Activated B cell treated with CpG ODN at 0.5 μM for 24 hours (primary cell): ENCODE measurements at places on chromosomes 5 and 9. TPM values are rescaled to one million over a fixed set of nuclear protein-coding genes. Genes with fewer than 3 reads are reported as not detected.

GRCh38 chr5:67286006-67286405 is 89.4 kb upstream of the CD180 start:
- H3K27ac ChIP-seq = no peak overlapping the region
- no peak for DNase-seq
- H3K27me3 ChIP-seq = peaks cover 2% of the 10 kb centered on the region
- no peaks in the 10 kb centered on the region for H3K36me3 ChIP-seq

DNA sequence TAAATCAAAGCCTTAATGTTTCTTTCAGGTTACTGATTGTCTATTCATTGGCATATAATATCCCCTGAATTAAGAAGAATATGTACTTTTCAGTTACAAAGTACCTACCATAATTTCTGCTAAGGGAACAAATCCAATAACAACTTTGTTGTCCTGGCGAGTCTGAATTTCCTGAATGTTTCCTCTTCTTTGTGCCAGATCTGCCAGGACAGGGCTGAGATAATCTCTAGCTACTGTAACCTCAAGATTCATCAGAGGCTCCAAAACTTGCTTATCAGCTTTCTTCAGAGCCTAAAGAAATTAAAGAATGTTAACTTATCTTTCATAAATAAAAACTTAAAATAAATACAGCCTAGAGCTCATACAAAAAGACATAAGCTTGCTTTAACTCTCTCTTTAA is 37.2 kb downstream of the HEXB start:
- DNase-seq = no peak
- H3K27me3 ChIP-seq = no peaks in the 10 kb centered on the region
- H3K4me3 ChIP-seq = no peak overlapping the region
- no peaks in the 10 kb centered on the region for H3K4me1 ChIP-seq

The IL4 gene
- not detected in 2 replicates for total RNA-seq

DNA sequence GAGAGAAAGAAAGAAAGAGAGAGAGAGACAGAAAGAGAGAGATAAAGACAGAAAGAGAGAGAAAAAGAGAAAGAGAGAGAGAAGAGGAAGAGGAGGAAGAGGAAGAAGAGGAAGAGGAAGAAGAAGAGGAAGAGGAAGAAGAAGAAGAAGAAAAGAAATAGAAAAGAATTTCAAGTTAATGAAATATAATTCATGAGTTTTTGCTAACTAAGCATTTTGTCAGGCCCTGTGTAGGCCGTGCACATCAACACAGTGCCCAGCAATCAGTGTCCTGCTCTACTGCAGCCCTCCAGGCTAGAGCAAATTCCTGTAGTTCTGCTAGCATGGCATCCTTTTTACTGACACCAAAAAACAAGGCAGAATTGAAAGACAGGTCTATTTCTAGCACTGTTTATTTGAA is 62.1 kb downstream of the PLPP1 start:
- peaks cover 6% of the 10 kb centered on the region for H3K4me1 ChIP-seq
- no peak overlapping the region for H3K27ac ChIP-seq
- H3K4me3 ChIP-seq = no peak overlapping the region
- H3K36me3 ChIP-seq = peaks cover 3% of the 10 kb centered on the region
- no peak for DNase-seq
- no peaks in the 10 kb centered on the region for H3K27me3 ChIP-seq

DNA sequence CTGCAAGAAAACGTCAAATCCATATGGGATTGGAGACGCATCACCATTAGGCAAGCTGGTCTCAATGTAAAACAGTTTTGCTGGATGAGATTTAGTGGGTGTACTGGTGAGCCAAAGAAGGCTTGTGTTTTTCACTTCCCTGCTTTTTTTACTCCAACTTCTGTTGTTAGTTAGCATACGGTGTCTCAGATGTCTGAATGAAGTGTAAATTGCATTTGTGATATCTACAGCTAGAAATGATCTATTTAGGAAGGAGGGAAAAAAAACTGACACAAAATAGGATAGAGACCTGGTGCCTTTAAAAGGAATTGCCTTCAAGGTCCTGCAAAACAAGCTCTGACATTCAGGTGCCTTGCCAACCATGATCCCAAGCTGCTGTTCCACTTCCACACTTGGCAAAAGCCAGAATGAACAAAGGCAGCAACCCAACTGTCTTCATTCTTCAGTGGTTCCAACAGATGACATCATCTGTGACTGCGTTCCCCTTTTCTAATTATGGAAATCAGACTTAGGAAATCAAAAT is 104.2 kb upstream of the RAI14 start:
- no peaks in the 10 kb centered on the region for H3K36me3 ChIP-seq
- no peak for DNase-seq
- peaks cover 4% of the 10 kb centered on the region for H3K27me3 ChIP-seq
- no peak overlapping the region for H3K4me3 ChIP-seq

DNA sequence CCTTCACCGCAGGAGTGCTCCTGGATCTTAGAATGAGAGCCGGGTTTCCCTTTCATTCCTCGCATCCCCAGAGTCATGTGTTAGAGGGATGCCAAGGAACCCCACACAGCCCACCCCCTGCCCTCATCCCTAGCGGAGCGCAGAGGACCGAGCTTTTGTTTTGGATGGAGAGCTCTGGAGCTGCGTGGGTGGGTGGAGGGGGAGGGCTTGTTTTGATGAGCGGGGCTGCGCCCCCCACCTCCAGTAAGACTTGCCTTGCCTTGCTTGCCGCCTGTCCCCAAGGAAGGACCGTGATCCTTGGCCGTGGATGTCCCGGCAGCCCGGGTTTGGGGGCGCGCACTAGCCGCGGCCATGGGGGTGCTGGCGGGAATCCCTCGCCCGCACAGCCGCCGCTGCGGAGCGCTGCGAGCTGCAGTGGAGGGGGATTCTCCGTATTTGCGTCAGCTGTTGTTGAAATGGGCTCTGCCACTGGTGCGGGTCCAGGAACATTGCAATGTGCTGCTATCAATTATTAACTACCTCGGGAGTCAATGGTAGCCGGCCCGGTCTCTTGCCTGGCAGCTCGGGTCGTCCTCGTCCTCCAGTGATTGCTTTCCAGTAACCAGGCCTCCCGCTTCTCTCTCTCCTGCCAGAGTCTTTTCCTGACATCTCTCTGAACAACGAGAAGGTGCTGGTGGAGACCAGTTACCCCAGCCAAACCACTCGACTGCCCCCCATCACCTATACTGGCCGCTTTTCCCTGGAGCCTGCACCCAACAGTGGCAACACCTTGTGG is 1.0 kb downstream of the EGR1 start:
- H3K27ac ChIP-seq = no peak overlapping the region
- no peaks in the 10 kb centered on the region for H3K27me3 ChIP-seq
- peak overlapping the region; percentile 83 for H3K4me3 ChIP-seq

The OTP gene
- total RNA-seq = not detected in 2 replicates
